T-helper 9 cell (primary cell): ENCODE measurements at places on chromosomes 16 and 17.

DNA sequence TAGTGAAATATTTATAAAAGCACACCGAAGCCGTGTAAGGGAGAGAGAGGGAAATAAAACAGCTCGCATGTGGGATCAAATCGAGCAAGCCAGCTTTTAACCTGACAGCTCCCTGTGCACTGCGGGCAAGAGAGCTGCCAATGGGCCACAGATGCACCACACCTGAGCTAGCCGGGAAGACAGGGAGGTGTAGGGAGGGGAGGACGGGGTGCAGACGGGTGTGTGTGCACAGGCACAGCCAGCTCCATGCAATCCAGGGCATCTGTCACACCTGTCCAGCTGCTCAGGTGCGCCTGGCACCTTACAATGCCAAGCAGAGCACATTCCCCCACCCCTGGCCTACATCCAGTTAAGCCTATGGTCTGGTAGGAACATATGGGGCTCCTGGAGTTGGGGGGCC, 70.0 kb downstream of the C16orf78 start:
- no peak for DNase-seq

GRCh38 chr17:78716292-78716691, 65.8 kb downstream of the CYTH1 start:
- no peak for DNase-seq

DNA sequence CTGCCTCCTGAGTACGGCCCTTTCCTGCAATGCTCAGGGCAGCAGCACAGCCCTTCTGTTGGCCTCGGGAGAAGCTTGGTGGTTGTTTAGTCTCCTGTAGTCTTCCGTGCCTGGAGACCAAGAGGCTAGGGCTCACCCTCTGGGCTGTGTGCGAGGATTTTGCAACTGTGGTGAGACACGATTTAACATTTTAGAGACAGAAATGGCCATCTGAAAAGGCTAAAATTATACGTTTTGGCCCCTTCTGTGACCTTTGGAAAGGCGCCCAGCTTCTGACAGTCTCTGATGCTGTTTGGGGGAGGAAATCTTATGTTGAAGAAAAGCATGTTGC, 33.1 kb downstream of the FOXL1 start:
- DNase-seq = no peak

- no peak for DNase-seq
Observed at GRCh38 chr16:57739756-57740422, 4.3 kb downstream of the KATNB1 start.

DNA sequence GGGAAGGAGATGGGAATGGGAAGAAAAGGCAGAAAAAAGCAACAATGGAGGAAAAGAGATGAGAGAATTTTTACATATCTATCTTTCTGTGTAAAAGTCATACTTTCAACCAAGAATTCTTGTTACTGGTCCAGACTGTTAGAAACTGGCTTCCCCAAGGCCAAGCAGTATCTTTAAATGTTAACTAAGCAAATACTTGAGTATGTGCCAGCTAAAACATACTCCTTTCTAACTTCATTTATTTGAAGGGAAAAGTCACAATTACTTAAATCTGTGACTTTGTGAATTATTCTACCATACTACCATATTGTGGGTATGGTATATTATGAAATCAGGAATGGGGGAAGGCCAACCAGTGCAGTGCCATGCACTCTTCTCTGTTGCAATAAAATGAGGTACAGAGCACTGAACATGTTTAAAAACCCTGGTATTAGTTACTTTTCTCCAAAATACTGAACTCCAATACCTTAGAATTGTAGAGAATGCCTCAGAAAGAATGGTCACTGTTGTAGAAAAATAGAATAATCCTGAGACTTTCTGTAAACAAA, 92.3 kb upstream of the C17orf78 start:
- no peak for DNase-seq

- DNase-seq = no peak
Observed at GRCh38 chr16:28574925-28575324, 21.2 kb downstream of the SGF29 start.
